CD4-positive, alpha-beta T cell treated with Interleukin-17A for 1 hour (primary cell): ENCODE measurements at places on chromosomes 7 and 10.

- no peak for DNase-seq
Measured at GRCh38 chr10:72883861-72884260, 9.7 kb upstream of the OIT3 start.

DNA sequence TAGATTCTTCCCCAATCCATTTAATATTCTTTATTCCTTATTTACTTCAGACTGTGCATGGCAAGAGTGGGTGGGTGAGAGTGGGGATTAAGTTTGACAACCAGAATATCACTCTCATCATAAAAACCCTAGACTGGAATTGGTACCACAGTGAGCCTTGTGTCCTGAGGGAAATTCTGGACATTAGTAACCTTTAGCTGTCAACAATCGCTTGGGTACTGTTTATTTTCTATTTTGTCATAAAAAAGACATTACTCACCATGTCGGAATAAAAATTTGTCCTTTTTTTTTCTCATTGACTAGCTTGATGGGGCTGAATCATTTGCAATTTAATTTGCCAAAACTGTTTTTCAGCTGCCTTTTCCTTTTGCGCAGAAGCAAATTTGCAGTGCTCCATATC, 176.1 kb upstream of the SEMA3C start:
- no peak for DNase-seq

GRCh38 chr10:22932626-22933370, 4.9 kb downstream of the ARMC3 start:
- DNase-seq: no peak

DNA sequence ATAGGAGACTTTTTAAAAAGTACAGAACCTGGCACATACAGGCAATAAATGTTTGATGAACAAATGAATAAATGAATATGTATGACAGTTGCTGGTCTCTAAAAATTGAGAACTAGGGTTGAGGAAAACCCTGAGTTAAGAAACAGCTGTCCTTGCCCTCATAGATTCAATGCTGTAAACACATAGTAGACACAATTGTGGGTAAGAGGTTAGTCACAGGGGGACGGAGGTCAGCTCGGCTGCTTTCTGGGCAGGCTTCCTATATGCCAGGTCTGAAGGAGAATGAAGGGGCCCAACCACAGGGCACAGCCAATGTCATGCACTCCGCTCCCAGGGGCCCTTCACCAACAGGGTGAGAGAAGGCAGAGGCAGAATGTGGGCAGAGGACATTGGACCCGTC, 143.3 kb upstream of the RSU1 start:
- DNase-seq: no peak

GRCh38 chr10:48273741-48274140, 755 bp downstream of the FRMPD2 start:
- no peak for DNase-seq

DNA sequence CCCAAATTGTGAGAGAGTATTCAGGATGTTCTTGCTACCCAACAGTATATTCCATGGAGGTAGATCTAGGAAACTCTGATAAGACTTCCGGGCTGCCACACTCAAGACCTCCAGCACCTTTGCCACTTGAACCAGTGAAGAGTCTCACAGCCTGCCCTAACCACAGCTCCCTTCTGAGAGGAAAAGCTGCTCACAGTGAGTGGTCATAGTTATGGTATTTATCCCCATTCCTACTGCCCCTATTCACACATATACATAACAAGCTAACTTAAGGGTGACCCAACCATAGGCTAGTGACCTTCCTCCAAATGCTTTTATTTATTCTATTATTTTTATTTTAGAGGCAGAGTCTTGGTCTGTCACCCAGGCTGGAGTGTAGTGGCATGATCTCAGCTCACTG, 156.3 kb downstream of the PTEN start:
- no peak for DNase-seq

DNA sequence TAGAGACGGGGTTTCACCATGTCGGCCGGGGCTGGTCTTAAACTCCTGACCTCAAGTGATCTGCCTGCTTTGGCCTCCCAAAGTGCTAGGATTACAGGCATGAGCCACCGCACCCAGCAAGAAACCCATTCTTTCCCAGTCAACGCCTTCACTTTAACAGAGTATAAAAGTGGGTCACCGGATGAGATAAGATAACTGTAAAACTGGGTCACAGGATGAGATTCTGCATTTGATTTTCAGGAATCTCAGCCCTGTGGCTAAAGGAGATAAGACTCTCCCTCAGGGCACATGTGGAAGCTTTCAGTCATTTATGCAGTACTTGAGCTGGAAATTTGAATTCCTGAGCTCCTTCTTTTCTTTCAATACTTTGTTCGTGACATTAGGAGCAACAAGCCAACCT, 70.8 kb downstream of the LRRC17 start:
- DNase-seq: no peak

- DNase-seq: no peak
Measured at GRCh38 chr7:101496017-101496416, 133.1 kb downstream of the MYL10 start.

- DNase-seq: no peak
Measured at GRCh38 chr7:49497471-49497870, 276.0 kb upstream of the VWC2 start.

DNA sequence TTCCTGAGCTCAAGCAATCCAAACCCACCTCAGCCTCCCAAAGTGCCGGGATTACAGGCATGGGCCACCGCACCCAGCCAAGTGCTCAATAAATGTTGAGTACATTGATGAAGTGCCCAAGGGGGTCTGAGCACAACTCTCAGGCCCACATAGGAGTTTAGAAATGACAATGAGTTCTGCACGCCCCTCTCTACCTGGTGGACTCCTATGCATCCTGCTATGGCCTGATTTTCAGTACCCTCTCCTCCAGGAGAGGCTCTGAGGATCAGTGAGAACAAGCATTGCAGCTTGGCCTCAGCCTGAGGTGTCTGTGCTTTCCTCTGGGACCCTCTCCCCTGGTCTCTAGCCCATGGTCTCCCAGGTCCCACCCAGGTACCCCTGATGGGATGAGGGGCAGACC, 20.9 kb upstream of the GRIFIN start:
- DNase-seq: no peak

GRCh38 chr10:49740346-49741107, 21.6 kb downstream of the OGDHL start:
- DNase-seq: no peak

GRCh38 chr7:36887233-36887632, 162.9 kb upstream of the AOAH start:
- no peak for DNase-seq

GRCh38 chr7:1463676-1464223, 4.5 kb upstream of the MICALL2 start:
- DNase-seq: no peak

- DNase-seq: no peak
Measured at GRCh38 chr10:82321724-82322123, 446.7 kb downstream of the NRG3 start.

DNA sequence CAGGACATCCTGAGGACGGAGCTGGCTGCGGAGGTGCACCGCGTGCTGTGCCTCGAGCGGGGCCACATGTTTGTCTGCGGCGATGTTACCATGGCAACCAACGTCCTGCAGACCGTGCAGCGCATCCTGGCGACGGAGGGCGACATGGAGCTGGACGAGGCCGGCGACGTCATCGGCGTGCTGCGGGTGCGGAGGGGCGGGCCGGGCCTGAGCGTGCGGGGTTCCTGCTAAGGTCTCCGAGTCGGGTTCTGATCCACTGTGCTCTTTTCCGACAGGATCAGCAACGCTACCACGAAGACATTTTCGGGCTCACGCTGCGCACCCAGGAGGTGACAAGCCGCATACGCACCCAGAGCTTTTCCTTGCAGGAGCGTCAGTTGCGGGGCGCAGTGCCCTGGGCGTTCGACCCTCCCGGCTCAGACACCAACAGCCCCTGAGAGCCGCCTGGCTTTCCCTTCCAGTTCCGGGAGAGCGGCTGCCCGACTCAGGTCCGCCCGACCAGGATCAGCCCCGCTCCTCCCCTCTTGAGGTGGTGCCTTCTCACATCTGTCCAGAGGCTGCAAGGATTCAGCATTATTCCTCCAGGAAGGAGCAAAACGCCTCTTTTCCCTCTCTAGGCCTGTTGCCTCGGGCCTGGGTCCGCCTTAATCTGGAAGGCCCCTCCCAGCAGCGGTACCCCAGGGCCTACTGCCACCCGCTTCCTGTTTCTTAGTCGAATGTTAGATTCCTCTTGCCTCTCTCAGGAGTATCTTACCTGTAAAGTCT, 10.4 kb downstream of the ATG9B start:
- peak; percentile 96 for DNase-seq

- no peak for DNase-seq
Measured at GRCh38 chr7:23938215-23938614, 228.2 kb downstream of the STK31 start.

DNA sequence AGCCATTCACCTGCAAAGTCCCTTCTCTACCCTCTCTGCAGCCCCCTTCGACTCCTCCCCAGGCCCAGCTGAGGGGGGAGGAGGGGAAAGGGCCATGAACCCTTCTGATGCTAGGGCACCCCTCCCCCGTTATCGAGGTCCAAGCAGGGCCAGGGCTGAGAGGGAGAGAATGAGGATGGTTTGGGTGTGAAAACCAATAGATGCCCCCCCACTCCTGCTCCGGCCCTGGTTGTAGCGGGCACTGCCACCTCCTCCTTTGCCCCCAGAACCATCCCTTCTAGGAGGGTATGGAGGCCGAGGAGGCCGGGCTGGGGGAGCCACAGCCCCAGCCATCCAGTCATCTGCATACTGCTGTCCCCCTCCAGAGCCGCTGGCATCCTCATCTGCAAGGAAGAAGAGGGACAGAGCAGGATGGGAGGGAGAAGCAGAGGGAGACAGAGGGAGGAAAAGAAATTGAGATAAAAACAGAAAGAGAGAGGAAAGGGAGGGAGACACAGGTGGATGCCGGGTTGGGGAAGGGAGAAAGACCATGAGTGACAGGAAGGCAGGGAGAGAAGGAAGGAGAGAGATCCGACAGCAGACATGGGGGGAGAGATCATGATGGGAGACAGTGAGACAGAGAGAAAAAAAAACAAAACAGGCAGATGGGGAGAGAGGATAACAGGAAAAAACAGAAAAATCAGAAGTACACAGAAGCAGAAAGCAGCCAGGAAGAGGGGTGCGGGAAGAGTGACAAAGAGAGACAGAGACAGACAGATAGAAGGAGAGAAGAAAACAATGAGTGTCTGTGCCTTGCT, 1.9 kb upstream of the GAL3ST4 start:
- no peak for DNase-seq

GRCh38 chr7:127833641-127834040, 181.6 kb downstream of the SND1 start:
- DNase-seq: no peak

GRCh38 chr10:114009281-114009996, 34.2 kb upstream of the ADRB1 start:
- DNase-seq: no peak

DNA sequence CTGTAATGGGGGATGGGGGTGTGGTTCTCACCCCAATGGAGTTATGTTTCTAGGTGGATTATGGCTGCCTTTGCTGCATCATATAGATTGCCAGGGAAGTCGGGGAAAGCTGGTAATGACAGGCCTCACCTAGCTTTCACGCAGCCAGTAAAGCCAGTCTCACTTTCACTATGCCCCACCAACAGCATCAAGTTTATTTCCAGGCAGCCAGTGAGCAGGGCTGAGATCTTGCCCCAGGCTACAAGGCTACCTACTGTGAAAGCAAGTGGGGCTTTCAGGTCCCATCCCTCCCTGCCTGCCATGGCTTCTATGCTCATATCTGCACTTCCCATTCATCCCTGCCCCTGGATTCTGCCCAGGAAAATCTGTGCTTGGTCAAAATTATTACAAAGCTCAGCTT, 61.7 kb upstream of the NXPH1 start:
- no peak for DNase-seq

- no peak for DNase-seq
Measured at GRCh38 chr10:99430116-99430450, 341 bp downstream of the GOT1 start.

DNA sequence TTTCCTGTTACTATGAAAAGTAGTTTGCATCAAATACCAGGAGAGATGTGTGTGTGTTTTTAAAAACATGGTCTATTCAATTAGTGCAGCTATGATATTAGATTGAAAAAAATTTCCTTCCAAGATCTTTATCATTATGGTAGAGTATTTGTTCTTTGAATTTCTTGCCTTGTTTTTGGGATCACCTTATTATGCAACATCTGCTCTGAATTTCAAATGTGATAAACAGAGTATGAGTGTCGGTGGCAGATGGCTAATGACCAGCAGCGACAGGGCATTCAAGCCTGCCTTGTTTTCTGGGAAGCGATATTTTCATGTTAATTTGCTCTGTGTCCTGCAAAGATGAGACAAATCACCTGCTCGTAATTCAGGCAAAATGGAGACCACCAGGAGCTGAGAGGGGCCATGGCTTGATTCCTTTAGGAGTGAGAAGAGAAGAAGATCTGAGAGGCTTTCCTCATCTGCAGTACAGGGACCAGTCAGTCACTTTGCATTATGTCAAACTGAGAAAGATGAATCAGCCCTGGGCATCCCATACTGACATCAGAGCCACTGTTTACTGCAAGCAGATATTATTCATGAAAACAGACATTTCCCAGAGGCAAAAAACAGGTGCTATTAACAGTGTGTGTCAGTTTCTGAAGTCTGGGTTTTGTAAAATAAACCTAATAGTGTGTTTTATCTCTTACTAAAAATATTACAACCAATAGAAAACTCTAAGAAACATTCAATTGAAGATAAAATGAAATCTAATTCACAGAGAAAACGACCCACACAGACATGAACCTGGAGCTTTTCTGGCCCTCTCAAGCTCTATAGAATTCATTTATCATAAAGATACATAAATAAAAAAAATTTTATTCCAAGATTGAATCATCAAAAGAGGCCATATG, 67.6 kb downstream of the CDK6 start:
- no peak for DNase-seq

GRCh38 chr10:34507217-34507616, 307.9 kb downstream of the PARD3 start:
- no peak for DNase-seq

DNA sequence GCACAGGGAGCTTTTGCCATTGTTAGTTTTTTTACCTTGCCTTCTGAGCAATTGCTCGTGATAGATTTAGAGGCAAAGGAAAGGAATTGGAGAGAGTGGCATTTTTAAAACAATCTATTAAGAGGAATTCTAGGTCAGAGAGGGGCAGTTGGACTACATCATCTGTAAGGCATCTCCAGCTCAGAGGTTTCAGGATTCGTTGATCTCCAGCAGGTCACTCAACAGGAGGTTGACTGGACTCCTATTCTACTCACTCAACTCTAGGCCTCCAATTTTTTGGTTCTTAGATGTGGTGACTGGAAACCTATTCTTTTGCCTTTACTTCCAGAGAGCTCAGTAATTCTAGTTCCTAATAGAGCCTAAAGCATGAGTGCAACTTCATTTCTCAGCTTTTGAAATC, 42.8 kb downstream of the TBXAS1 start:
- DNase-seq: no peak

DNA sequence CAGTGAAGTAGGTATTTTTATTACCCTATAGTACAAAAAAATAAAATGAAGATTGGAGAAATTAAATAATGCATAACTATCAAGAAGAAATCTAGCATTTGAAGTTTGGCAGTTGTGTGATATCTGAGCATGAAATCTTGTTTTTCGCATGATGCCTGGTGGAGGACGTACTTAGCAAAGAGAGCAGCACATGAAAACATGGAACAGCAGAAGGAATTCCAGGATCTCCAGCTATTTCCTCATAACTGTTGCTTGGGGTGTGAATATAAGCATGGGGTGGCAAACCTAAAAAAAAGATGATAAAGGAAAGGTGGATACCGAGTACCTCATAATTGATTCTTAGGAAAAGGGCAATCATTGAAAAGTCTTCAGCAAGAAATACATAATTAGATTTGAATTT, 174.3 kb upstream of the FAM3C start:
- no peak for DNase-seq

GRCh38 chr7:27619492-27619891, 43.2 kb downstream of the HIBADH start:
- no peak for DNase-seq
